ENCODE measurements at places on chromosomes 2 and 18.

- no peak overlapping the region for H3K4me3 ChIP-seq
- H3K27me3 ChIP-seq: no peaks in the 10 kb centered on the region
- no peaks in the 10 kb centered on the region for H3K4me1 ChIP-seq
Observed at GRCh38 chr2:79971807-79972206, 332.7 kb downstream of the LRRTM1 start.

DNA sequence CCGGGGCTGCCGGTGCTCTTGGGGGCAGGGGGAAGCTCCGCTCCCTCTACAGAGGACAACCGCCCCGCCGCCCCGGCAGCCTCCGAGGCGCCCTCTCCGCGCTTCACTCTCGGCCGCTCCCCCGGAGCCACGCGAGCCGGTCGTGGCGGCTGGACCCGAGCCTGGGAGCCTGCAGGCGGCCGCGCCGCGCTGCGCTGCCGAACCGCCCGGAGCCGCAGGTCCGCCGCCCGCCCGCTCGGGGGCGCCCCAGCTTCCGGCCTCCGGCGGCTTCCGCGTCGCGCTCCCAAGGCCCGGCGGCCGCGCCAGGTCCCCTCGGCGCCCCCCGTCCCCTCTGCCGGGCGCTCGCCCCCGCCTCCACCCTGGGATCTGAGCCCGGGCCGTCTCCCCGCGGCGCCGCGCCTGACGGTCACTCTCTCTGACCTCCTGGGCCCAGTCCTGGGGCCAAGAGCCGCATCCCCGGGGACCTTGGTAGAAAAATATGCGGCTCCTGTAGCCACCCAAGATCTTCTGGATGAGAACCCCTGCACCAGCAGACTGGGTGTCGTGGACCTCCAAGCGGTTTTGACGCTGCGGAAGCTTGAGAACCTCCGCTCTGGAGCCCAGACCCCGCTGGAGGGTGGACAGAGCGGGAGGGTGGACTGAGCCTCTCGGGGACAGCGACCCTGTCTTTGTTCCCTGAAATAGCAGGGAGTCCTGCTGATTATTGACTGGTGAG, 44.3 kb downstream of the SERTAD2 start:
- peaks cover 28% of the 10 kb centered on the region for H3K4me1 ChIP-seq
- peak; percentile 63 for DNase-seq
- peaks cover 7% of the 10 kb centered on the region for H3K36me3 ChIP-seq
- H3K27me3 ChIP-seq: no peaks in the 10 kb centered on the region

GRCh38 chr2:236352761-236353593, 88.8 kb upstream of the ASB18 start:
- H3K27me3 ChIP-seq: peaks cover 36% of the 10 kb centered on the region
- H3K36me3 ChIP-seq: peaks cover 4% of the 10 kb centered on the region
- DNase-seq: no peak
- H3K4me3 ChIP-seq: no peak overlapping the region
- peaks cover 5% of the 10 kb centered on the region for H3K4me1 ChIP-seq

DNA sequence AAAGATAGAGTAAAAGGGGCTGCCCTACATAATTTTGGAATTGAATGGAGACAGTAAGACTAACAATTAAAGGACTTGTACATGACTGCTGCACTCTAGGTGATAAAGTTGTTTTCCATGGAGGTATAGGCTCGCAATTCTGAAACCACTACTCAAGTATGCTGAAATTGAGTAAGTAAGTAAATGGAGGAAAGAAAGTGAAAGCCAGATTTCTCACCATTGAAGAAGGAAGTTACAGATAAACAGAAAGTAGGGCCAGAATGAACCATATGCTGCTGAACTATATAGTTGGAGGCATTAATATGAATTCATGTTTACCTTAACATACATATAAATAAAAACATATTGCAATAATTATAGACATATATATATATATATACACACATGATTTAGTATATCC, 225.7 kb upstream of the ST6GAL2 start:
- no peaks in the 10 kb centered on the region for H3K4me1 ChIP-seq
- no peak overlapping the region for H3K27ac ChIP-seq
- no peak overlapping the region for H3K4me3 ChIP-seq
- no peaks in the 10 kb centered on the region for H3K36me3 ChIP-seq
- H3K27me3 ChIP-seq: no peaks in the 10 kb centered on the region
- DNase-seq: no peak

DNA sequence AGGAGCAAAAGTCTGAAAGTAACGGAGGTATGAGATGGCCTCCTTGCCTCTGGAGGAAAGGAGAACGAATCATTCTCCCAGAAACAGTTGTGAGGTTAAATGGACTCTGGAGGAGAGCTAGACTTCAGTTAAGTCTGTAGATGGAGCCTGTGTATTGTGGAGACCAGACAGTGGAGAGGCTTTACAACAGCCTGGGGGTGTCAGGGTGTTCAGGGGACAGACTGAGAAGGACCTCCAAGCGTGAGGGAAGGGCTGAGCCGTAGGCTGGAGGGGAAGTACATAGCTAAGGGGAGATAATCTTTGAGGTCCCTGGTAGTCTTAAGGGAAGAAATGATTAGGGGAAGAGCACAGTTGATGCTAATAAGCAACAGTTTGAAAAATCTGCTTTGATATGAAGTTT, 76.6 kb downstream of the GALNT1 start:
- DNase-seq: no peak
- H3K27me3 ChIP-seq: no peaks in the 10 kb centered on the region
- peaks cover 23% of the 10 kb centered on the region for H3K4me1 ChIP-seq

GRCh38 chr2:99692785-99693184, 203.0 kb upstream of the REV1 start:
- H3K4me3 ChIP-seq: no peak overlapping the region
- no peaks in the 10 kb centered on the region for H3K27me3 ChIP-seq
- H3K4me1 ChIP-seq: no peaks in the 10 kb centered on the region
- no peak for DNase-seq
- H3K36me3 ChIP-seq: peaks cover 3% of the 10 kb centered on the region
- H3K27ac ChIP-seq: no peak overlapping the region

- H3K4me3 ChIP-seq: no peak overlapping the region
- no peak overlapping the region for H3K27ac ChIP-seq
- peaks cover 5% of the 10 kb centered on the region for H3K4me1 ChIP-seq
Observed at GRCh38 chr2:235763816-235764215, 270.0 kb downstream of the AGAP1 start.

GRCh38 chr18:9825571-9826073, 60.2 kb upstream of the TXNDC2 start:
- peaks cover 12% of the 10 kb centered on the region for H3K27me3 ChIP-seq
- no peaks in the 10 kb centered on the region for H3K36me3 ChIP-seq
- H3K27ac ChIP-seq: no peak overlapping the region
- DNase-seq: no peak
- no peaks in the 10 kb centered on the region for H3K4me1 ChIP-seq

GRCh38 chr2:17878281-17879136, at the start of gene KCNS3:
KCNS3 (plus strand) TSS chr2:17878667; CDS start chr2:17931009, 52,342 bp downstream.
- H3K4me3 ChIP-seq: peak within 1 kb of the TSS; percentile 67
- no peak for DNase-seq
- peaks cover 83% of the 10 kb centered on the region for H3K27me3 ChIP-seq
- peaks cover 7% of the 10 kb centered on the region for H3K4me1 ChIP-seq

DNA sequence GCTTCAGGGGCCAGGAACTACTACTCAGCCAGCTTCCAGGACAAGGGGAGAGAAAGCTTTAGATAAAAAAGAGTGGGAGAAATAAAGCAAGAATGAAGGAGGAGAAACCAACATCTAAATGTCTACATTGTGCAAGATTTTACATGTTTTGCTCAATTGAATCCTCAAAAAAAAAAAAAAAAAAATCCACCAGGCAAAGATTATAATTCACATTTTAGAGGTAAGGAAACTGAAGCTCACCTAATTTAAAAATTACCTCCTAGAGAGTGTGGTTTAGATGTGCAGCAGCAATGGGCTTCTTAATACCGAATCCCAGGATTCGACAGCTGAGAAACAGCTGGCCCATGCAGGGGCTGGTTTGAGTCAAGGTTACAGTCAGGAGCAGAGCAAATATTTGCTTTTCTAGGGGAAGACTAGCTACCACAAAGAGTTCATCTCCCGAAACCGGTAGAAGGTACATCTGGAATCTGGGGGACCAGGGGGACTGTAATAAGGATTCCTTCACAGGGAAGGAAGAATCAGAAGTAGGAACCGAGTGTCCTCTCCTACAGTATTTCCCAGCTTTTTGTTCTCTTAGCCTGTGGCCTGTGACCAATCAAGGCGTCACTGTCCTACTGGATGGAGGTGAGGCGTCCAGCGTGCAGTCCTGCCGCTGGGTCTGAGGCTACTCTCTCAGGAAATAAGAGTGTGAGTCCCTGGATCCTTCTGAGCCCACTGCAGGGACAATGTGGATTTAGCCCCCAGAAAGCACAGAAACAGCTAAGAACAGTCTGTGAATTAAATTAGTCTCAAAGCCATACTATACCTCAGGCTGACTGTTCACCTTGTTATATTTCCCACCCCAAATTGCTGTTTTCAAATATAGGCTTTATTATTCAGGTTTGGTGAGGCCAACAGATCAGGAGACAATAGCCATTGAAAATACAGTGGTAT, 42.3 kb downstream of the IL1R2 start:
- H3K27me3 ChIP-seq: peaks cover 25% of the 10 kb centered on the region
- peaks cover 15% of the 10 kb centered on the region for H3K4me1 ChIP-seq
- no peak overlapping the region for H3K4me3 ChIP-seq
- no peak for DNase-seq

DNA sequence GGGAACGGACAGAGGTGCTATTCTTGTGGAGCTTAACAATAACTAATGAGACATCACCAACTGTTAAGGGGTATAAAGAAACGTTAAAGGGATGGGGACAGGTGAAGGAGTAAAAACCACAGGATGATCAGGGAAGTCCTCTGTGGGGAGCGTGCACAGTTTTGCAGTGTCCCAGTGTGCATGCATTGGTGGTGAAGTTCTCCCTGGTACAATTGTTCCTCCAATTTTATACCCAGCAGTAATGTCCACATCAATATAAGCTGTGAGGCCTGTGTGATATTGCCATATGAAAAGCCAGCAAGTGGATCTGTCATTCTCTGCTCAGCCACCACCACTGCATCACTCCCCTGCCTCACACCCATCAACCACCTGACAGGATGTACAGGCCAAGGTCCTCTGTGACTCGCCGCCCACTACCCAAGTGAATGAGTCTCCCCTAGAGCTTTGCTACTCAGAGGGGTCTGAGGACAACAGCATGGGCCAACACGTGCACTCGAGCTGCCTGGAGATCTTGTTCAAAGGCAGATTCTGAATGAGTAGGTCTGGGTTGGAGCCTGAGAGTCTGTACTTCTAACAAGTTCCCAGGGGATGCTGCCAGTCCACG, 4.6 kb downstream of the MLPH start:
- no peaks in the 10 kb centered on the region for H3K4me1 ChIP-seq
- no peaks in the 10 kb centered on the region for H3K36me3 ChIP-seq
- no peak overlapping the region for H3K4me3 ChIP-seq
- H3K27me3 ChIP-seq: peaks cover 86% of the 10 kb centered on the region
- H3K27ac ChIP-seq: no peak overlapping the region

DNA sequence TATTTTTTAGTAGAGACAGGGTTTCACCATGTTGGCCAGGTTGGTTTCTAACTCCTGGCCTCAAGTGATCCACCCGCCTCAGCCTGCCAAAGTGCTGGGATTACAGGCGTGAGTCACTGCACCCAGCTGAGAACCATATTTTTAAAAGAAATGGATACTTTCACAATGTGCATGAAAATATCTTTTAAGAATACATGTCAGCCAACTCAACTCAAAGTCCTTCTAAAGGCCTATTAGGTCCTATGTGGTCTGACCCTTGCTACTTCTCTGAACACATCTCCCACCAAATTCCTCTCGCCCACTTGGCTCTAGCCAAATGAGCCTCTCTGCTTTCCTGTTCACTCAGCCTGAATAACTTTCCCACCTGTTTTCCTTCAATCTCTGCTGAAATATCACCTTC, 119.6 kb downstream of the MTX2 start:
- H3K36me3 ChIP-seq: peaks cover 3% of the 10 kb centered on the region
- DNase-seq: no peak
- no peak overlapping the region for H3K27ac ChIP-seq
- H3K27me3 ChIP-seq: peaks cover 57% of the 10 kb centered on the region

- H3K36me3 ChIP-seq: peaks cover 3% of the 10 kb centered on the region
- H3K27ac ChIP-seq: no peak overlapping the region
- no peaks in the 10 kb centered on the region for H3K4me1 ChIP-seq
Observed at GRCh38 chr18:12287131-12287681, 20.8 kb upstream of the TUBB6 start.

DNA sequence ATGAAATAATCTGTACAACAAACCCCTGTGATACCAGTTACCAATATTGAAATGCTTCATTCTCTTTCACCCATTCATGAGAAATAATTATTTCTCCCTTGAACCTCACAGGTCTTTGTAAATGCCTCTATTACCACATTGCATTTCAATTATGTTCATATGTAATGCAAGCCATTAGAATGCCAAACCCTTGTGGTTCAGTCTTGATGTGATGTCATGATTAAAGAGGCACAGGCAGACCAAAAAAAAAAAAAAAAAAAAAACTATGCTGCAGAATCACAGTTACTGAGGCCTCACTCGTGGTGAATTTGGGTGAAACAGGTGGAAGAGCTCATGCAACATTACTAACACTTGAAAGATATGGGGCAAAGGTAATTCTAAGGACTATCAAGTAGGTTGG, 9.4 kb upstream of the EPG5 start:
- H3K27ac ChIP-seq: no peak overlapping the region
- no peaks in the 10 kb centered on the region for H3K4me1 ChIP-seq
- no peak overlapping the region for H3K4me3 ChIP-seq
- H3K36me3 ChIP-seq: peaks cover 2% of the 10 kb centered on the region
- DNase-seq: no peak

GRCh38 chr2:54845094-54845493, 121.6 kb downstream of the EML6 start:
- H3K36me3 ChIP-seq: no peaks in the 10 kb centered on the region
- no peaks in the 10 kb centered on the region for H3K4me1 ChIP-seq
- no peak overlapping the region for H3K4me3 ChIP-seq

GRCh38 chr18:47801817-47802216, 128.6 kb downstream of the SMAD2 start:
- H3K27ac ChIP-seq: no peak overlapping the region
- H3K4me1 ChIP-seq: no peaks in the 10 kb centered on the region
- DNase-seq: no peak
- no peaks in the 10 kb centered on the region for H3K36me3 ChIP-seq
- H3K4me3 ChIP-seq: no peak overlapping the region

DNA sequence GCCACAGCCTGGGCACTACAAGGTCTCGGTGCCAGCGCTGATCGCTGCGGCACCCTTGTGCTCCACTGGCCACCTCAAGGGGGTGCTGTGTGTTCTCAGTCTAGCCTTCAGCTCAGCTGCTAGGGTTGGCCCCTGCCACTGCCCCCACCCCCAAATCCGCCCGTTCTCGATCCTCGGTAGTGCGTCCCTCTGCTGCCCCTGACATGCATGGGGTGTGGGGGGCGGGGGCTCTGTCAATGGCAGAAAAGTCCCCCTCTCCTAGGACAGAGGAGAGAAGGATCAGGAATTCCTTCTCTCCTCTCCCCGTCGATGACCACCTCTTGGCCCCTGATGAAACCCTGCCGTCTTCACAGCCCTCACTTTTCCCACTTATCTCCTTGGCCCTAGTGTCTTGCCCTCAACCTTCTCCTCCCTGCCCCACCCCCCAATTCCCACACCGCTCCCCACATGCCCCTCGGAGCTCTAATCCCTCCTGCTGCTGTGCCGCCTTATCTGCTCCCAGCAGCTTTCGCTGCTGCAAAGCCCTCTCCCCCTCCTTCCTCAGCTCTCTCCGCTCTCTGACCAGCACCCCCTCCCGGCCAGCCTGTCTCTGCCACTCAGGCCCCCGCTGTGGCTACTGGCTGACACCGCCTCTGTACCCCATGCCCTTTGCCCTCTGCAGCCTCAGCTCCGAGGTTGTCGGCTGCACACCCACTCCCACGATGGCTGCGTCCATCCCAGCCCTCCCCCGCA, 4.3 kb upstream of the ASIC4 start:
- peaks cover 31% of the 10 kb centered on the region for H3K4me1 ChIP-seq
- peak; percentile 31 for DNase-seq
- H3K36me3 ChIP-seq: peaks cover 5% of the 10 kb centered on the region
- H3K27me3 ChIP-seq: peaks cover 66% of the 10 kb centered on the region
- no peak overlapping the region for H3K27ac ChIP-seq

All from central memory CD8-positive, alpha-beta T cell (primary cell).